ENCODE measurements at places on chromosomes 16 and 17.

DNA sequence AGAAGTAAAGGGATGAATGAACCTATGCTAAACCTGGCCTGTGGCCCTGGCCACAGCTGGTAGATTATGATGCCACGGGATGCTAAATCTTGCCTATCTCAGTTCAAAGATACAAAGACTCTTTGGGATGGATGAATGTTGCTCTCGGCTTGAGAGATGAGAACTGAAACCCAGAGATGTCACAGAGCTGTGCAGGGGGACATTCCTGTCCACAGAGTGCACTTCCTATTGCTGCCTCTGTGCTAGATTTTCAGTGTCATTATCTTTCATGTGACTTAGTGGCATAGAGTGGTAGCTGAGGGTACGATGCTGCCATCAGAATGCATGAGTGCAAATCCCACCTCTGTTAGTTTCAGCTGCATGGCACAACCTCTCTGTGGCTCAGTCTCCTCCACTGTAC lies 2.3 kb upstream of the MT1M start:
- DNase-seq = no peak

GRCh38 chr17:76998839-76999238 lies 130.6 kb downstream of the MGAT5B start:
- no peak for DNase-seq

- no peak for DNase-seq
Observed at GRCh38 chr17:81582341-81582740, 30.2 kb upstream of the FAAP100 start.

DNA sequence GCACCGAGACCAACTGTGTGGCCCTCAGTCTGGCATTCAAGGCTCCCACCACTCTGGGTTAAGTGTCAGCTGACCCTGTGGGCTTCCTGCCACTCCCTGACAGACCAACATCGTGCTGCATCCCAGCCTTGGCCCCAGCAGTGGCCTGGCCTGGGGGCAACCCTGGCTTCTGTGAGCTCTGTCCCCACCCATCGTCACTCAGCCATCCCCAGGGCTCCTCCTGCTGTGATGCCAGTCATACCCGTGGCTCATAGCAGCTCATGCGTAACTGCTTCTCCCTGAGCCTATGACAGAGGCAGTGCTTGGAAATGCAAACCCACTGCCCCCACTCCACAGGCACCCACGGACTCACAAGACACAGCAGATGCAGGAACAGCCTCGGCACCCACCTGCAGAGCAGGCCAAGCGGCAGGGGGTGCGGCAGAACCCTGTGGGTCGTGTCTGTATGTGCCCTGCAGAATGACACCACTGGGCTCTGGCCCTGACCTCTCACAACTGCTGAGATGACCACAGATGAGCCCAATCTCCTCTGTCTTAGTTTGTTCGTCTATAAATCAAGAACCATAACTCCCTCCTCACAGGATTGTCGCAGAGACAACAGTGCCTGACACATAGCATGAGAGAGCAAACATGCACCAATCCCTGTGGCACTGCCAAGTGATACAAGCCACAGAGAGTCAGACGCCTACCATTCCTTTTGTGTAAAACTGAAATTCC lies 26.6 kb downstream of the PIEZO1 start:
- DNase-seq = no peak

DNA sequence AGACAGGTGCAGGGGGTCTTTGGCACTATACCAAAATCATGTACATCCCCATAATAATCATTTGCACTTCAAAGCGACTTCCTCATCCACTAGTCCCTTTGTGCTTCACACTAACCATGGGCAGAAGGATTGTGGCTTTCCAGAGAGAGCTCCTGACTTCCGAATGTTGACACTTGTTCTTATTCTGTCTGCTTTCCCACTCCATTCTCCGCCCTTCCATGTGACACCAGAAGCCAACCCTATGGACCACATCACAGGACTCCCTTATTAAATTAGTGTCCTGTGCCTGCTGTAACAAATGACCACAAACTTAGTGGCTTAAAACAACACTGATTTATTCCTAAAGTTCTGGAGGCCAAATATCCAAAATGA lies 91.6 kb downstream of the CMC2 start:
- no peak for DNase-seq

DNA sequence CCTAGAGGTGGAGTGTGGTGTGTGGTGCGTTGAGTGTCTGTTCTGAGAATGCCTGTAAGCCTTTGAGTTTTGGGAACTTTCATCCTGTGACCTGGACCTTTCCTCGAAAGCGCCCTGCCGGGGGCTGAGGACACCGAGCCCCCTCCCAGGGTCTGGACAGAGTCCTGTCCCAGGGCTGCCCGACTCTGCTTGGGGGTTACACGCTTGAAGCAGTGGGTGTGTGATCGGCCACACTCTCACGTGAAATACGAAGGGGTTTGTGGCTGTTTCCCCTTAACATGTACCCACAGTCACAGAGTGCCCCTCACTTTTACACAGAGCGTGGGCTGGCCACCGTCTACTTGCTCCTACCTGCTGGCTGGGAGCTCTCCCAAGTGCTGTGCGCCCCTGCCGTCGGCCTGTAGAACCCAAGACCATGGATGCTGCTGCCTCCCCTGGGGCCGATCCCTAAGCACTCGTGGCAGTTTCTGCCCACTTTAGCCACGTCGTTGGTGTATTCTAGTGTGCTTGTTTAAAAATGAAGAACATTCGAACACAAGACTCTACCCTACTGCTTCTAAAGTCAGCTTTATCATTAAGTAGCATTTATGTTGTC lies 6.8 kb downstream of the ZNF750 start:
- DNase-seq = no peak

Data from cerebellar nuclear complex (tissue), 1 donor.